Glomerular endothelial cell (primary cell): ENCODE measurements at places on chromosomes 5 and 9. TPM values are rescaled to one million over a fixed set of nuclear protein-coding genes. Genes with fewer than 3 reads are reported as not detected.

Gene FCN2
- not detected in 2 replicates for total RNA-seq

Gene NR2F1-AS1
- 15.1 and 23.0 TPM in 2 replicates for total RNA-seq

- DNase-seq: no peak
Measured at GRCh38 chr5:25362799-25363198, 718.0 kb upstream of the CDH10 start.

- DNase-seq: no peak
Measured at GRCh38 chr9:124019771-124020519, 8.4 kb downstream of the LHX2 start.

GRCh38 chr5:1793966-1794900, 5.4 kb downstream of the MRPL36 start:
- DNase-seq: no peak

DNA sequence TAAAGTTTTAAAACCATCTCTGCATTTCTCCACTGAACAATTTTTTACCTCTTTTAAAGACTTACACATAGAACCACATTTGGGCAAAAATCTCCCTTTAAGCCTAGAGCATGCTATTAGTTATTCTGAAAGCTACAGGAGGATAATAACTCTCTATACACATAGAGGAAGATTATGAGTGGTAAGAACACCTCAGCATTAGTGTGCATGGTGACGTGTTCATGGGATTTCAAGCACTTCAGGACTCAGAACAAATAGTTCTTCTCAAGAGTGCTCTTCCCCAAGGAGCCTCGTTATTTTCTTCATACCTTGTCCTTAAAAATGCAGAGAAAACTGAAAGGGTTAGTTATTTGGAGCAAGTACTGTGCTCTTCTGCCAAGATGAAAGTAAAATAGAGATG, 256.9 kb upstream of the TUSC1 start:
- DNase-seq: no peak

DNA sequence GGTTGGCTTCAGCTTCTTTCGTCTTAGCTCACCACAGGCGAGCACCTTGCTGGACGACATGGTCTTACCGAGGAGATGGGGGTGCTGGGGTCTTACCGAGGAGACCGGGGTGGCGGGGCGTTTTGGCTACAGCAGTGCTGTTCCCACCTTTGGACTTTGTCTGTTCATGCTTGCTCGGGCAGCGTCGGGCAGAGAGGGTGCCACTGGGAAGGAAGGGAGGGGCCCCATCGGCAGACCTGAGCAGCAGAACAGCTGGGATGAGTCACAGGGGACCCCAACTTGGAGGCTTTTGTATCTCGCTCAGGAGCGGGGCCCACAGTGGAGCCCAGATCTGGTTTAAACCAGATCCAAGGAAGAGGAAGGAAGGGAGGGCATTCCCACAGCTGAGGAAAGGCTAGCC, 106.0 kb upstream of the CACNA1B start:
- no peak for DNase-seq

GRCh38 chr5:150766251-150766650, 7.4 kb upstream of the DCTN4 start:
- DNase-seq: no peak

DNA sequence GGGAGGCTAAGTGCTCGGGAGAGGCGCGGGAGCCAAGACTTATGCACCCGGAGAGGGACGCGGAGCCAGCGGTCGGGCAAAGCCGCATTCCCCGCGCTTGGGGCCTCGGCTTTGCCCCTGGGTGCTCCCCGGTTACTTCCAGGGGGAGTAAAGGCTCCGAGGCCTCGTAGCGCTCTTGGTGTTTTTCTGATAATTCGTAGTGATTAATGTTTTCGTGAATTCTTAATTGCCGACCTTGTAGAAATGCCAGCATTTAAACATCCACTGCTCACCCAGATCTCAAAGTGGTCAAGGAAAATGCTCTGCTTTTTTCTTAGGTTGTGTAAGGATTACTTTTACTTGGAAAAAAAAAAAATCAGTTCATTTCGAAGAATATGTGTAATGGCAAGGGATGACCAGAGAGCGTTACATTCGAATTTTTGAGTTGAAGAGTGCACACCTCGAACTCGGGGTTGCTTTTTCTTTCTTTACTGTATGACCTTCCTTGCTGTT, 654 bp upstream of the TUT7 start:
- DNase-seq: no peak

- no peak for DNase-seq
Measured at GRCh38 chr5:150485693-150486401, 22.1 kb upstream of the NDST1 start.

DNA sequence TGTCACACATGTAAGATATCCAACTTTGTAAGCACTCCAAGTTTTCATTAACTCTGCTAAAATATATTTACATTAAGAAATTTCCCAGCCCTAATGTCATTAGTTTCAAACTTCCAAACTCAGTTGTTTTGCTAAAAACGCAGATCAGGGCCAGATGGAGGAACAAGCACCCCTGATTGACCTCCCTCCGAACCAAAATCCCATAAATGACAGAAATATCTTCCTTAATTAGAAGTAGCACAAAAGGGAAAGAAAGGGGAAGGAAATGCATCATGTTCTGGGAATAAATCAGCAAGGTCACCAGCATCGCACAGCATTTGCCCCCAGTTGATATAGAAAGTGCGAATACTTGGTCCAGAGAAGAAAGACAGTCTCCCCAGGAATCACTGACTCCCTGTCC, 61.4 kb upstream of the RUFY1 start:
- no peak for DNase-seq

DNA sequence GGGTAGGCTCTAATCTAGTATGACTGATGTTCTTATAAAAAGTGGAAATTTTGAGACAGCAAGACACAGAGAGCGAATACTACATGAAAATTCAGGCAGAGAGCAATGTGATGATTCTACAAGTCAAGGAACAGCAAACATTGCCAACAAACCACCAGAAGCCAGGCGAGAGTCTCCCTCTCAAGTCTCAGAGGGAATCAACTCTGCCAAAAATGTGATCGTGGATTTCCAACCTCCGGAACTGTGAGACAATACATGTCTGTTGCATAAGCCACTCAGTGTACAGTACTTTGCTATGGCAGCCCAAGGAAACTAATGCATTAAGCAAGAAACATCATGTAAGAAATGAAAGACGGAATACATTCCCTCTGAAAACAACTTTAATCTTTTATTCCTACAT, 52.1 kb upstream of the CCNG1 start:
- DNase-seq: no peak

Gene ALDOB
- not detected in 2 replicates for total RNA-seq

Gene INSL4
- not detected in 2 replicates for total RNA-seq

Gene LECT2
- total RNA-seq: not detected in 2 replicates

- DNase-seq: peak; percentile 63
Measured at GRCh38 chr5:40841068-40841805, at the start of gene CARD6. Gene CARD6, plus strand, starts transcription at chr5:40841367. Its CDS starts 16 bp downstream, at chr5:40841383.

GRCh38 chr9:36868586-36869282, 165.3 kb downstream of the PAX5 start:
- no peak for DNase-seq

GRCh38 chr9:130465383-130466096, 20.8 kb downstream of the ASS1 start:
- DNase-seq: no peak

GRCh38 chr5:81426359-81427030, 32.6 kb upstream of the ACOT12 start:
- DNase-seq: no peak

Gene PCDHA12
- not detected in 2 replicates for total RNA-seq

DNA sequence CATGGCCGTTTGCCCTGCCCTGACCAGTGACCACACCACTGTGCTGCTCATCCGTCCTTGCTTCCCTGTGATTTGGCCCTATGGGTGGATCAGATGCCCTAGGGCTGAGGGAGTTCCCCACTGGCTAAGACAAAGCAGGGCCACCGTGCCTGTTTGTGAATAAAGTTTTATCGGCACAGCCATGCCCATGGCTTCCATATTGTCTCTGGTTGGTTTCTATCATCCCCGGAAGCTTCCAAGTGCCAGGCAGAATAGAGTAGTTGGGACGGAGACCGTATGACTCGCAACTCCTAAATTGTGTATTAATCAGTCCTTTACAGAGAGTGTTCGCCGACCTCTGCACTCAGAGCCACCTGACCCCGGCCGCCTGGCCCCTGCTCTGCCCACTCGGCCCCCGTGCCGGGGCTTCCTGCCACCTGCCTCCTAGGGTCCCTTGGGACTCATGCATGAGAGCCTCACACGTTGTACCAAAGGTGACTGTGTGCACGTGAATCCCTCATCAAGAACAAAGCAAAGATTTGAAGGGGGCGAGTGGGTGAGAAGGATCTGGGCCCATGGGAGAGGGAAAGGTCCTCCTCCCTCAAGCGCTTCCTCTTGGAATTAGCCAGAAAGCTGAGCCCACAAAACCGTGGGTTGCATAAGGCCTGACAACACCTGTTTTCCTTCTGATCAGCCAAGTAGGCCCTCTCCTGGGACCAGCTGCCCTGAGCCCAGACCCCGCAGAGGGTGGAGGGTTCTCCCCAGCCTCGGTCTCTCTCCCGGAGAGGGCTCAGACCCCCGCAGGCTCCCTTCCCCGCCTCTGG, 11.7 kb upstream of the FCN2 start:
- no peak for DNase-seq

GRCh38 chr5:126777975-126778674, 1.2 kb downstream of the LMNB1 start:
- DNase-seq: no peak

DNA sequence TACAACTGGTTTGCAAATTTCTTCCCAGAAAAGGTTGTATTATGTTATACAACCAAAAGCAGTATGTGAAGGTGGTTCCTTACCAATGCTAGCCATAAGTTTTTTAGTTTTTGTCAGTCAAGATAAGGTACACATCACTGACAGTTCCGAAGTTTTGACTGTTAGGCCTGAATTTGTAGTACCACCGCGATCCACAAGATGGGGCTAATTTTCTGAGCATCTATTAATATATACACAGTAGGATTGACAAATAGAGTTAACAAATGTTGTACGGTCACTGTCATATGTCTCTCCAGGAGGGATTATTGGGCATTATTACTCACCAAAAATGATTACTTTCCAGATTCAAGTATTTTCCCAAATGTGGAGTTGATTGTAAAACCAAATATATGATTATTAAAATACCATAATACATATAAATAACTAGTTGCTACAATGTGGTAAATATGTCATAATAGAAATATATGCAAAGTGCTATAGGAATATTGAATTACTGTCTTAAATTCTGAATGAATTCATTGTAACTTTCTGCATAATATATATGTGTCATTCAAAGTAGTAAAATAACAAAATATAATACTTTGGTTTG, 28.4 kb upstream of the LRRC19 start:
- peak; percentile 41 for DNase-seq

Gene FOXD4L5
- total RNA-seq: not detected in 2 replicates

GRCh38 chr5:14676320-14676719, 11.8 kb downstream of the OTULIN start:
- DNase-seq: no peak

Gene DIRAS2
- 0.18 and 3.8 TPM in 2 replicates for total RNA-seq

- no peak for DNase-seq
Measured at GRCh38 chr9:36900136-36900855, 133.8 kb downstream of the PAX5 start.

DNA sequence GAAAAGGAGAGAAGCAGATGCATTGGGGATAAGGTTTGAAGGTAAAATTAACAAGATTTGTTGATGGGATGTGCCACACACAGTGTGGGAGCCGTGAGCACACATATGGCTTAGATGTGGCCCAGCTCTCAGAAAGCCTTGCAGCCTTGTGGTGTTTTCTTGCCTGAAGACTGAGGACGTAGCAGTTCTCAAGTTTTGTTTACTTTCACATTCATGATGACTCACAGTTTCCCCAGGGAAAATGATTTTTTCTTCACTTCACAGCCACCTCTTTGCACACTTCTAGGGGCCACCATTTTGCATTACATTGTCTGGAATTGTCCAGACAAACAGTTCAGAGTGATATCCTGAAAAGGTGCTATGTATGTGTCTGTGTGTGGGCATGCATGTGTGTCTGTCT, 126.2 kb downstream of the BASP1 start:
- peak; percentile 77 for DNase-seq
